Hematopoietic multipotent progenitor cell treated with erythropoietin and hydrocortisone succinate and interleukin-3 and kit ligand, for 6 days (in vitro differentiated cells): ENCODE measurements at places on chromosomes 13 and 19.

DNA sequence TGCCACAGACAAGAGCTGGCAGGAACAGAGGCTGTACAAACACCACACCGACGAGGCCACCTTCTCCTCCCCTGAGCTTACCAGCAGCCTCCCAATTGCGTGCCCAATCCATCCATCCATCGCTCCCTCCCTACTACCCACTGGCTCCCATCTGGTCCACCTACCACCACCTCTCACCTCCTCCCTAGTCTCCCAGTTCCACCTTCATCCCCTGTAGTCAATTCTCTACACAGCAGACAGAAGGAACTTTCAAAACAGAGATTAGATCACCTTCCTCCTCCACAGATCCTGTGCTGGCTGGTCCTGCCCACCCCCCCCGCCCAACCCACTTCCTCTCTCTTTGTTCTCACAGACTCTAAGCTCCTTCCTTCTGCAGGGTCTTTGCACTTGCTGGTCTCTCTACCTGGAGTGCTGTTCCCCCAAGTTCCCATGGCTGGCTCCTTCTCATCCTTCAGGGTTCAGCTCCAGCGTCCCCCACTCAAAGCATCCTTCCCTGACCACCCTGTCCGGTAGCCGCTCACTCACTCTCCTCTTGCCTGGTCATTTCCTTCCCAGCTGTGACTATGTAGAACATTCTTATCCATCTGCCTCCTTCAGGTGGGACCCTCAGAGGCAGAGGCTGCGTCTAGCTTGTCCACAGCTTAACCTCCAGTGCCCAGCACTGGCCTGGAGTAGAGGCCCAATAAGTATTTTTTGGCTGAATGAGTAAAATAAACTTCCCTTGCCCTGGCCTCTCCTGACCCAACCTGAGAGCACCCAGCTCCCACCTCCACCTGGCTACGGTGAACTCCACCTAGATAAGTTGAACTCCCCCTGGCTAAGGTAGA, 23.0 kb downstream of the PIN1 start:
- peak; percentile 49 for DNase-seq

DNA sequence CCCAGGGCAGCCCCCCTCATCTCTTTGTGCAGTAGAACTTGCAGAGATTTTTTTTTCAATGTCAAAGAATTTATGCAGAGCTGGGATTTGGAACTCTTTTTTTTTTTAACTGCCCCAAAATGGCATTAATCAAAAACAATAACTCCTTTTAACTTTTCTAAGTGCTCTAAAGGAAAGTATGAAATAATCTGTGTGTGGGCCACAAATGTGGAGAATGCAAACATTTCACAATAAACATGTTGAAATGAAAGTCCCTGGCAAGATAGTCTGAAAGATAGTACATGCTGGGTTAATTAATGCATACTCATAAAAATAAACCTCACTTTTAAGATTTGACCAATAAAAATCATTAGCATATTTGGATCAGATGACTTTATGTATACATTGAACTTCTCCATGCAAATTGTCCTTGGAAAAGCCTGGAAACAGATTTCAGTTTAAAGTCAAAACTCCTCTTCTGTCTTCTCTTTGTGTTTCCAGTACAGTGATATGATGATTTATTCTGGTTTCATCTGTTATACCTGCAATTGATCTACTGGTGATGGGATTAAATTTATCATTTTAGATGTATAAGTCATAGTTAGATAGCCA, 30.5 kb upstream of the ZNF536 start:
- DNase-seq: no peak

- peak; percentile 56 for DNase-seq
Measured at GRCh38 chr13:22114630-22115311, 443.9 kb downstream of the FGF9 start.

DNA sequence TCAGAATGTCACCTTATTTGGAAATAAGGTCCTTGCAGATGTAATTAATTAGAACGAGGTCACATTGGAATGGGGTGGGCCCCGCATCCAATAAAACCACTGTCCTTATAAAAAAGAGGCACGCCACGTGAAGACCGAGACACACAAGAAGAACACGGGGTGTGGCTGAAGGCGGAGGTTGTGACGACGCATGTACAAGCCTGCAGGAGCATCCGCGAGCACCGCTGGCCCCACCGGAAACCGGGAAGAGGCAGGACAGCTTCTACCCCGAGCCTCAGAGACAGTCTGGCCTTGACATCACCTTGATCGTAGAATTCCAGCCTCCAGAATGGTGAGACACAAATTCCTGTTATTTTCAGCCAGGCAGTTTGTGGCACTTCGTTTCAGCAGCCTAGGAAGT, 177.9 kb downstream of the COL4A1 start:
- DNase-seq: no peak

- no peak for DNase-seq
Measured at GRCh38 chr13:30142486-30143211, 164.7 kb downstream of the KATNAL1 start.

GRCh38 chr13:109105899-109106298, 476.5 kb downstream of the MYO16 start:
- DNase-seq: no peak

DNA sequence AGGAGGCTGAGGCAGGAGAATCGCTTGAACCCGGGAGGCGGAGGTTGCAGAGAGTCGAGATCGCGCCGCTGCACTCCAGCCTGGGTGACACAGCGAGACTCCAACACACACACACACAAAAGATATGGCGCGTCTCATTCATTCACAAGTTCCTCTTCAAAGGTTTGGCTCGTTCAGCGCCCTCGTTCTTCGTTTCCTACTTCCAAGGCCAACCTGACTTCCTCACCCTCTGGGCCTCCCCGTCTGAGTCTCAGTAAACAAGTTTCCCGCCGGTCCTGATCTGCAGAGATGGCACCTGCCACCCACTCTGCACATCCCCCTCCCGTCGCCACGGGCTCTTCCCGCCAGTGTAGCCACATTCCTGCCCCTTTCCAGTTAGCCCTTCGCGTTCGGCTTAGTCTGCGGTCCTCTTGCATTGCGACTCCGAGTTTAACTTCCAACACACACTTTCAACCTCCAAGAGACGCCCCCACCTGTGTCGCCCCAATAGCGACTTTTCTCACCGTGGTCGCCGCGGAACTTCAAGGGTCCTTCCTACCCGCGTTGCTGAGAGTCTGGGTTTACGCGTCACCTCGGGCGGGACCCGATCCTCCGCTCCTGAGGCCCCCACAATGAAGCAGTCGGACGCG, 1.3 kb upstream of the BSG start:
- peak; percentile 83 for DNase-seq

GRCh38 chr19:6738787-6739389, 592 bp upstream of the TRIP10 start:
- peak; percentile 39 for DNase-seq

DNA sequence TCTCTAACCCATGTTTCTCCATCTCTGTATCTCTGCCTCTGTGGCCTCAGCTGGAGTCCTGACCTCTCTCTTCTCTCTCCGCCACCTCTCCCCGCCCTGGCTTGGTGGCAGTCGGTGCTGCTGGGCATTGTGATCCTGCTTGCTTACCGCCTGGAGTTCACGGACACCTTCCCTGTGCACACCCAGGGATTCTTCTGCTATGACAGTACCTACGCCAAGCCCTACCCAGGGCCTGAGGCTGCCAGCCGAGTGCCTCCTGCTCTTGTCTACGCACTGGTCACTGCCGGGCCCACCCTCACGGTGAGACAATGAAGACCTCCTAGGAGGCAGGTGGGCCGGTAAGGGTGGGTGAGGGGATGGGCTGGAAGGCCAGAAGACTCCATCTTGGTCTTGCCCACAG, 4.2 kb downstream of the PLPPR2 start:
- DNase-seq: no peak

GRCh38 chr19:51158474-51159129, 16.5 kb downstream of the SIGLEC7 start:
- DNase-seq: peak; percentile 90

DNA sequence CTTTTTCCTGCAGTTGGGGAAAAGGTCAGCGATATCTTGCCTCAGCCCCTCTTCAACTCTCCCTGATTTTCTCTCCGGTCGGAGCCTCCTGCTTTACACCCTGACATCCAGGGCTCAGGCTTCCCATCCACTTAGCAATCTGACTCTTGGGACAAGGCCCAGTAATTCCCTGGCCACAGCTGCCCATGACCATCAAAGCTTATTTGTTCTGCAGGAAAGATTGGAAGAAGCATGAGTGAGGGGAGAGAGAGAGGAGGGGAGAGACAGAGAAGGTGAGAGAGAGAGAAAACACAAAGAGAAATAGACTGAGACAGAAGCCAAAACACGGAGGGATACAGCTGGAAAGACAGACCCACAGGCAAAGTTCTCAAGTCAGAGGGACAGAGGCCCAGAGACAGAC, 13.7 kb downstream of the SYT3 start:
- no peak for DNase-seq

DNA sequence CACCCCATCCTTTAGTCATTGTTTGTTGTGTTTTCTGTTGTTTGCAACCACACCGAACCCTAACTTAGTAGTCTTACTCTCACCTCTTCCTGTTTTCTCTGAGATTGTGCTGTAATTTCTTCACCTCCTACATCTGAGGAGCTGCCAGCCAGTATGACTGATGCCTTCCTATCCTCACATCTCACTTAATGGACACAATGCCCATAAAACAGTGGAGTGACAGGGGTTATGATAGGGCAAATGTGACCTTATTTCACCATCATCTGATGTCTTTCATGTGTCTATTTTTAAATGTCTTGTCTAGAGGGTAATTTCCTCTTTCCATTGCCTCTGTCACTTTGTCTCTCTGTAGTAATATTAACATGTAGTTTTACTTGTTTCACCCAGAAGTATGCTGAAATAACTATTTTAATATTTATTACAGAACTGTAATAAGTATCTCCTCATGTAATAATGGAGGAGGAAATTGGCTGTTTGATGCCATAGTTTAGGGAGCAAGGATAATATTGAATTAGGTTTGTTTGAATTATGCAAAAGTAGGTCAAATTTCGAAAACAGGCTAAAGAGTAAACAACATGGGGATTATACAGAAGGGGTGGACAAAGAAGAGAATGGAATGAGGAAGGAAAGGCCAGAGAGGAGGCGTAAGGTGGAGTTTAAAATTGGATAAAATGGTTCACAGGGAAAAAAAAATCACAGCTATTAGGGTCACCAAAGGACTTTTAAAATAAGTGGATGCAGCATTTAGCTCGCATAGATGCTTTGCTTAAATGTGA, 103.5 kb upstream of the SPRY2 start:
- peak; percentile 19 for DNase-seq

- DNase-seq: peak; percentile 67
Measured at GRCh38 chr19:7515645-7516151, at the start of gene ZNF358. ZNF358 (plus strand) TSS chr19:7516103; CDS start chr19:7519243, 3,140 bp downstream.

- DNase-seq: no peak
Measured at GRCh38 chr13:69619651-69620050, 488.0 kb upstream of the ATXN8OS start.

DNA sequence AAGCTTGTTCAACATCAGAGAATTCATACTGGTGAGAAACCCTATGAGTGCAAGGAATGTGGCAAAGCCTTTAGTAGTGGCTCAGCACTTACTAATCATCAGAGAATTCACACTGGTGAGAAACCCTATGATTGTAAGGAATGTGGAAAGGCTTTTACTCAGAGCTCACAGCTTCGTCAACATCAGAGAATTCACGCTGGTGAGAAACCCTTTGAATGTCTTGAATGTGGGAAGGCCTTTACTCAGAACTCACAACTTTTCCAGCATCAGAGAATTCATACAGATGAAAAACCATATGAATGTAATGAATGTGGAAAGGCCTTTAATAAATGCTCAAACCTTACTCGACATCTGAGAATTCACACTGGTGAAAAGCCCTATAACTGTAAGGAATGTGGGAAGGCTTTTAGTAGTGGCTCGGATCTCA, 25.2 kb downstream of the ZNF383 start:
- peak; percentile 8 for DNase-seq

- peak; percentile 84 for DNase-seq
Measured at GRCh38 chr19:43446746-43447489, 18.5 kb downstream of the LYPD3 start.

DNA sequence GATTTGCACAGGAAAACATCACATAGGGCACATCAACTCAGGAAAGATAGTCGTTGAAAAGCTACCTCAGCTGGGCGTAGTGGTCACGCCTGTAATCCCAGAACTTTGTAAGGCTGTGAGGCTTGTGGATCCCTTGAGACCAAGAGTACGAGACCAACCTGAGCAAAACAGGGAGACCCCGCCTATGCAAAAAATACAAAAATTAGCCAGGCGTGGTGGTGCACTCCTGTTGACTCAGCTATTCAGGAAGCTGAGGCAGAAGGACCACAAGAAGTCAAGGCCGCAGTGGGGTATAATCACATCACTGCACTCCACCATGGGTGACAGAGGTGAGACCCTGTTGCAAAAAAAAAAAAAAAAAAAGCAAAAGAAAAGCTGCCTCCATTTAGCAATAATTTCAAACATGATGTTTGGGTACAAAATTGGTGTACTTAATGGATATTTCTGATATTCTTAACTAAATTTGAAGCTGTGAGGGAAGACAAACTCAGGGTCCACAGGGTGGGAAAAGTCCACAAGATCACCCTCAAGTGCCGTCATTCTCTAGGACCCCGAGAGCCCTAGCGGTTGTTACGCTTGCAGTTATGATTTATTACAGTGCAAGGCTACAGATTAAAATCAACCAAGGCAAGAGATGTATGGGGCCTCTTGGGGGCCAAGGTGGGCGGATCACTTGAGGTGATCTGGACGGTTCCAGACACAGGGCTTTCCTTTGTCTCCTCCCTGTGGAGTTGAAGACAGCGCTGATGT, 42.5 kb upstream of the LDLR start:
- no peak for DNase-seq

DNA sequence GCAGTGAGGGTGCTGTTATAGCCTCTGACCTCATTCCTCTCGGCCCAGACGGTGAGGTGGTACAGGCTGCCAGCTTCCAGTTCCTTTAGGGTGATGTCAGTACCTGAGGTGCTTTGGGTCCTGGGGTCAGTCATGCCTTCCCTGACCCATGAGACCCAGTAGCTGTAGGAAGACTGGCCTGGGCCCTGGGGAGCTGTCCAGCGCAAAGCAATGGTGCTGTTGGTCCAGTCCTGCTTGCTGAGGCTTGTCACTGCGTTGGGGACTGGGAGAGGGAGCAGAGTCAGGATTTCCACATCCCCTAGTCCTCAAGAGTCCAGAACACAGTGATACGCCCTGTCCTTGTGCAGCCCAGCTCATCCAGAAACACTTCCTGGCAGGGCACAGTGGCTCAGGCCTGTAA, 10.7 kb downstream of the PTPRH start:
- DNase-seq: no peak

- DNase-seq: no peak
Measured at GRCh38 chr13:80655778-80656511, 315.0 kb upstream of the SPRY2 start.
